Esophagus squamous epithelium (tissue), 5 donors: ENCODE measurements at places on chromosomes 7 and 10.

DNA sequence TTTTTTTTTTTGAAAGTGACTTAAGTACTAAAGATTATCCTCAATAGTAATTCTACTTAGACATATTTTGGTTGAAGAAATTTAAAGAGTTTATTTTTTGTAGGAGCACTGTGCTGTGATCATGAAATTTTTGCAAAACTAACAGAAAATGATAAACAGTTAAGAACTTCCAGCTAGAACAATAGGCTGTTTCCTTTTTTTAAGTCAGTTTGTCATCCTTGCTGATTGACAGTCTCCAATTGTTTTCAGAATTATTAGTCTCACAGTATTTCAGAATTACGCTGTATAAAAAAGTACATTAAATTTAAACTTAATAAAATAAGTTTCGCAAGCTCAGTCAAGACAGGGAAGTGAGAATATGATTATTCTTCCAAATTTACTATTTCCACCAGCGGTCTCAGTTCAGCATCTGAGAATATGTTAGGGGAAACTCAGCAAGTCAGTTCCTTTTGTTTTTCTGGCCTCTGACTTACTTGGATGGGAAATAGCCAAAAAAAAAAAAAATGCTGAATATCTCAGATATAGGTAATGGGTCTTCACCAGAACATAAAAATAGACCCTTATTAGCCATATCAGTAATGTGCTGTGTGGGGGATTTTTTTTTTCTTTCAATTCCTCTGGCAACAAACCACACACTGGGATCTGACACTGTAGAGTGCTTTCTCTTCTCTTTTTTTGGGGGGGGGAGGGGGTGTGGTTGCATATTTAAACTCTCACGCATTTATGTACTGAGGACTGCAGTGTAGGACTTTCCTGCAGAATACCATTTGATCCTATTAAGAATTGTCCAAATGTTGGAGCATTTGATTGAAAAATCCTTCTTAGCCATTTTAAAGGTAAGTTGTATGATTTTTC lies at the start of gene CD36:
CD36 (plus strand) TSS at position 732 of the 855 bp plus-strand sequence. CDS start 8,099 bp downstream, outside the sequence.
- no peak for DNase-seq

- DNase-seq: no peak
Observed at GRCh38 chr10:4382811-4383210, 443.2 kb upstream of the AKR1E2 start.

- DNase-seq: no peak
Observed at GRCh38 chr10:70376436-70377378, 5.7 kb downstream of the LRRC20 start.

DNA sequence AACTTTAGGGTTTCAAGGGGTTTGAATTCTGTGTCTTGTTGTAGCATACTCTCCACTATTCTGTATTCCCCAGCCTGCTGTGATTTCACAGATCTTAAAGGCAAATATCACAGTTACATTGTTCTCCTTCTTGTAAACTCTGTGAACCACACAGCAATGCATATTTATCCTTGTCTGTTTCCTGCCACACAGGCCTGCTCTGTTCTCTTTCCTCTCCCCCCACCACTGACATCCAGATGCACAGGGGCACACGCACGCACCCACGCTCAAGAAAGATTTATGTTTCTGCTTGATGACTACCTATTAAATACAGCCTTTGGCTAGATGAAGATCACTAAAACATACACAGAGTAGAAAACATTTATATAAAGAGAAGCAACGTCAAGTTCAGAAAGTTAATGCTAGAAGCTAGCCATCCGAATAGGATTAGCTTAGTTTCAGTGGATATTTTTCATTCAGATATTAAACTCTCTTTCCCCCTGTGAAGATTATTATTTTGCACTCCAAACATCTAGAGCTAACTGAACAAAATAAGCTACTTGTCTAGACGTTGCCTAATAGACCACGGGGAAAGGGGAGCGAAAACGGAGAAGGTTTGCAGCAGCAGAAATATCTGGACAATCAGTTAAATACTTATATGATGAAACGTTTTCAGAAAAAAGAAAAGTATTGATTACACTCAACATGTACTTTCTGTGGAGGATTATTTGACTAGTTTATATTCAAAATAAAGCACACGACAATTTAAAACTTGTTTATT lies 193.1 kb upstream of the SEMA3C start:
- no peak for DNase-seq

DNA sequence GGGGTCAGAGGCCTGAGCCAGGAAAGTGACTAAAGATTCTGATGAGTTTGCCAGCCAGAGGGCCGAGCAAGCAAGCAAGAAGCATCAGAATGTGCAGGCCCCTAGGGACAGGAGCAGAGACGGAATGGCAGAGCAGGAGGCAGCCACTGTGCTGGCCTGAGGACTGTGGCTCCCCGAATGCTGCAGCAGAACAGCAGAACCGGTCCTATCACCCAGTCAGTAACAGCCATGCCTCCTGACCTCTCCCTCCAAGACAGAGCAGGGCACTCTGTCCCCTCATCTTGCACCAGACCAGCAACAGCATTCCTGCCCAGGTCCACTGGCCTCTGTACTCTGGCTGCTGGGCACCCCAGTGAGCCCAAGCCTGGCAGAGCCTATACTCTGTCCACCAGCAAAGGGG lies 85.9 kb downstream of the ARHGAP22 start:
- DNase-seq: no peak

DNA sequence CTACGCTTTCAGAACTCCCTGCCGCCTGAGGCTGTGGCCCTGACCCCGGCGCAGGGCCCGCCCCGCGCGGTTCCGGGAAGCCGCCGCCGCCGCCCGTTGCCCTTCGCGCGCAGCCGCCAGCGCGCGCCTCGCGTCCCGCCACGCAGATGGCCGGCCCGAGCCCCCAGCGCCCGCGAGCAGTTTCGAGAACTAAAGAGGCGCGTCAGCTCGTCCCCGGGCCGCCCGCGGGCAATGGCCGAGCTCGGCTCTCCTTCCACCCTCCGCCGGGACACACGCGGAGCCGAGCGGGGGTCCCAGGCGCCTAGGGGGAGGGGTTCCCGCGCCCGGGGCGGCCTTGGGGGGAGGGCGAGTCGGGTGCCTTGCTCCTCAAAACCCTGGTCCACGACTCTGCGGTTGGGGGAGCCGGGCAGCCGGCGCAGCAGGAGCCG lies 1.8 kb downstream of the HNRNPF start:
- DNase-seq: no peak
